ENCODE measurements at places on chromosomes 5 and 9.

- DNase-seq: no peak
These were observed 118.7 kb upstream of the GAS1 start for GRCh38 chr9:87065981-87066380.

DNA sequence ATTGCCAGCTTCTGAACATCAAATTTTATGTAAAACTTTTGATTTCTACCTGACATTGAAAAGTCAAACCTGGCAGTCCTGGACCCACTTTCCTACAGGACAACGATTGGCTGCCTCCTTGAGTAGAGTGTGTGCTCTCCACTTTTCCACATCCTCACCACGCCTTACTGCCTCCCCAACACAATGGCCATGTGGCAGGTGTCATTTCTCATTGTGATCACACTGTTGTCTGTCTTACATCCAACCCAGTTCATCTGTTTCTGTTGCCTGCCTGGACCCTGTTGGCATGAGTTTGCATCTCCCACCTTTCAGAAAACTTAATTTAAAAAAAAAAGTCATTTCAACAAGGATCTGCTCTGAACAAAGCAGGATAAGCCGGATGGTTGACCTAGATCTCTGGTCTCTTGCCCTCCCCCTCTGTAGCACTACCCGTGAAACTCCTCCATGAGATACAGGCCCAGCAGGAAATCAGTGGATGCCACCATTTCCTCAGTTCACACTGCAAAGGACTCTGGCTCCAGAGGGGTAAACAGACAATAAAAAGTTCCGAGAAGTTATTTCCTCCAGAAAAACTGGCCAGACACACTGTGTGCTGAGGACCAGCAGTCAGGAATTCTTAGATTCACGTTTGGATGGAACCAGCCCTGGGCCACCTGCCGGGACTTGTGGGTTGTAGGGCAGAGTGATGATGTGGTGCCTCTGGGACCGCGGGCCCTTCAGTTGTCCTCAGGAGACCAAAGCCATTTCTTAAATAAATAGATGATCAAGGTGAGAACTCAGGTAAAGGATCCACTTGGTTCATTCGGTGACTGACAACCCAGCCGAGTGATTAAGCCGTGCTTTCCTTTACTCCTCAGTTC is 48.6 kb downstream of the AMBP start:
- DNase-seq: no peak

DNA sequence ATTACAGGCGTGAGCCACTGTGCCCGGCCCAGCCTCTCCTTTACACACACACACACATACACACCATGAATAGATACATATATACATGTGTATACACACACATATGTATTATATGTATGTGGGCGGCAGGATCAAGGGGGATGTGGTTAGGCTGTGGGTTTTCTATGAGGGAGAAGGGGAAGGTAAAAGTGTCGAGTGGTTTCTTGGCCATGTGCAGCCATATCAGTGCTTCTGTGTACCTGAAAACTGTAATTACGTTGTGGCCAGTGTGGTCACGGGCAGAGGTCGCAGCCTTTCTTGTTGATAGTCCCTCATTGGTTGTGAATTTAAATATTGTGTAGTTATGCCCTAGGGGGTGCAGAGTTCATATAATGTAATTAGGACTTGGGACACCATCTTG is 16.5 kb downstream of the CDK20 start:
- no peak for DNase-seq

DNA sequence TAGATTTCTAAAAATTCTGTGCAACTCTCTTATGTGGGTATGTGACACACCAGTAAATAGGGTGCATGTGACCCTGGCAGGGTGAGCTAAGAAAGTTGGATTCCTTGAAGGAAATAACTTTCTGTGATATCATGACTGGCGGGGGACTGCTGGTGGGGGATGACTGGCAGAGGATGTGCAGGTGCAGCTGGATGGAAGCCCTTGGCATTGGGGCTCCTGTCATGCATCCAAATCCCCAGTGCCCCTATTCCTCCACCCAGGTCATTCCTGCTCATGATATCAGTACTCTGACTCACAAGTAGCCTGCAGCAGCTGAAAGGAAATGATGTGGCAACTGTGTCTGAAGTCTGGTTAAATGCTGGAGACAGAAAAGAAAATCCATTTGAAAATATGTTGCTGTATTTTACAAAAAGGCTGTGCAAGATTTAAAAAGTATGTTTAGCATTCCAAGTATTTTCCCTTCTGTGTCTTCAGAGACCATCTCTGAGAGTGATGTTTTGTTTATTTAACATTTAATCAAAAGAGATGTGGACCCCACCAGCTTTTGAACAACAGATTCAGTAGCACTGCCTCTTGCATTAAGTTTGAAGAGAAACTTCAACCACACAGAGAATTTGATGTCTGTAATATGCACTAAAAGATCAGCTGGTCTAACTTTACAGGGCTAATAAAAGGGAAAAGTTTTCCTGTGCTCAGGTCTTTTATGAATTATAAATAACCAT is 17.9 kb upstream of the ZSWIM6 start:
- DNase-seq: no peak

DNA sequence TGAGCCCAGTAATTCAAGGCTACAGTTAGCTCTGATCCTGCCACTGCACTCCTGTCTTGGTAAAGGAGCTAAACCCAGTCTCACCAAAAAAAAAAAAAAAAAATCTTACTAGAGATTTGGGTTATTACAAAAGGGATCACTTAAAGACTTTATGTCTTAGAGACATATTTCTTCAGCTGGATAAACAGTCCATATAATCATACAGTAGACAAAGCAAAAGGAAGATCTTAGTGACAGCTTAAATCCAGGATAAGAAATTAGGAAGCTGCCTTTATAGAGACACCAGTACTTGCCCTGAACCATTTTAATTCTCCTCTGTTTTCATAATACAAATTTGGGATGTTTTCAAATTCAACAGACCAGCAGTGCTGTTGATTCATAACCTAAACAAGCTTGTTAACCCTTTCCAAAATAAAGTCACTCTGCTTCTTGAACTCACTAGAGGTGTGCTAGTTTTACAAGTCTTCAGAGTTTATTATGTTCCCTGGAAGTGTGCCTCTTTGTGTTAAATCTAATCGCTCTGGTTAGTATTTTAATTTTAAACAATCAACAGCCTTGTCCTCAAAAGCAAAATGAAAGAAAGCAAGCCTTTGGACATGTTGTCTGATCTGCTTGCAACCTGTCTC is 255.5 kb downstream of the ARRDC3 start:
- no peak for DNase-seq

DNA sequence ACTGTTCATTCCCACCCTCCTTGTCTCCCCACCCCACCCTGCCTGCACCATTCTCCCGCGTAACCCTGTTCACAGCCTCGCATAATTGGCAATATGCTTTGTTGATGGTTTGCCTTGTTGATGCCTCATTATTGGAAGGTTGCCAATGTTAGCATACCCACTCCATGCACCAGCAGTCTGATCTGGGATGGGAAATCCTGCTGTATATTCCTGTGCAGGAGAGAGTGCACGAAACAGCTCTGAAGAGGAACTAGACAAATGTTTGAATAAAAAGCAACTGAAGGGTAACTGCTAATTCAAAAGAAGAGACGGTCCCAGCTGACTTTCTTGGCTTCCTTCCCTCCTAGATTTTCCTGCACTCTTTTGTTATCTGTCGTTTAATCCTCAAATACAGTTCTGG is 271.7 kb upstream of the TLE4 start:
- peak; percentile 65 for DNase-seq

GRCh38 chr9:127550751-127551150 is 61.3 kb upstream of the STXBP1 start:
- DNase-seq: no peak
